Aorta (tissue), 5 donors: ENCODE measurements at places on chromosomes 11 and 22. TPM values are rescaled to one million over a fixed set of nuclear protein-coding genes. Genes with fewer than 3 reads are reported as not detected.

DNA sequence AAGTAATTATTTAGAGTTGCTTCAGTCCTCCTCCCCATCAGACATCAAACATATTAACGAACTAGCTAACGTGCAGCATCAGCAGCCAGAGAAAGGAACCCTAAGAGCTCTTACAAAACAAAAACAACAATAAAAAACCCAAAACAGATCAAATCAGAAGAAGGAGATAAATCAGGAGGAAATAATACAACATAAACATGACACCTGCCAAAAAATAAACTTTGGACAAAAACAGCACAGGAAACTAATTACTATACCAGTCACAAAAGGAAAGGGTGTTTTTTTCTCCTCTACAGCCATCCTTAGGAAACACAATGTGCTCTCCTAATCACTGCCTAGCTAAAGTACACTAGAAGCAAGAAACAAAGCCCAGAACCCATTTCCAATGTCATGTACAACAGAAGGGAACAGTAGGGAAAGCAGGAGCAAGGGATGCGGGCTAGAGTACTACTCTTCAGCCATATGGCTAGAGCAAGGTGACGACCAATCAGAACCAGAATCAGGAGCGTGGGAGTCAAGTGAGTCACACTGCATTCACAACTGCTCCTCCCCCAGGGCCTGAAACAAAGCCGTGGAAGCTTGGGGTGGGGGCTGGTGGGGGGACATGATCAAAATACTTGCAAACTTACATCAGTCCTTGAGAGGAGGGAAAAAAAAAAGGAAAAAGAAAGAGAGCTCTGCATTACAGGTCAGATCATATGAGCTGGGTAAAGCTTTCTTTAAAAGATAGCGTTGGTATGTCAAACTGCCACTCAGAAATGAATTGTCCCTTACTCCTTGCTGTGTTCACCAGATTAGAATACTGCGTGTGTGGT, 60.4 kb downstream of the LARGE2 start:
- peak; percentile 82 for DNase-seq

Gene SERGEF
- total RNA-seq = 48.3 TPM

GRCh38 chr22:44926491-44927415, 83.1 kb downstream of the PHF21B start:
- peak; percentile 59 for DNase-seq

Gene PANX3
- total RNA-seq = not detected

Gene MISFA
- total RNA-seq = 1.8 TPM

DNA sequence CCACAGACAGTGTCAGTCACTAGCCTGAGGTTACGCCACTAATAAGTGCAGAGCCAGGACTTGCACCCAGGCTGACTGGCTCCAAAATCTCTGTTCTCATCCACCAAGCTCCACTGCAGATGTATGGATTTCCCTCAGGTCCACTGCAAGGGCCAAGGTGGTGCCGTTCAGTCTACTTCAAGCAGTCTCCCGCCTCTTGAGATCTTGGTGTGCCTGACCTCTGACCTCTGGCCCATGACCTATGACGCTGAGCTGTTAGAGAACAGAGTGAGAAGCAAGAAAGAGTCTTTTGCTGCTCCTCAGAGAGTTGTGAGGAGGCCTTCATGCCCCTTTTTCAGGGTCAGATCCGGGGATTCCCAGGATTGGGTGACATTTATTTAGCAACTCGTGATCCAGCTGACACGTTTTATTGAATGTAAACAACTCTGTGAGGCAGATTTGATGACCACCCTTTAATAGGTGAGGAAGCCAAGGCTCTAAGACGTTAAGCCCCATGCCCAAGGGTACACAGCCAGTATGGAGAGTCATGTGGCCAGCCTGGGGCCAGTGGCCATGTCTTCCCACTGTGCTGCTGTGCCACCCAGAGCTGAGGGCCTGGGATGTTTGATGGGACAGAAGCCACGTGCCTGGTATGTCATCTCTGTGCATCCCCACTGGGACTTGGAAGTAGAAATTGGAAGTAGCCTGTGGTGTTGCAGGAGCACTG, 25.2 kb downstream of the DCPS start:
- DNase-seq = peak; percentile 56

DNA sequence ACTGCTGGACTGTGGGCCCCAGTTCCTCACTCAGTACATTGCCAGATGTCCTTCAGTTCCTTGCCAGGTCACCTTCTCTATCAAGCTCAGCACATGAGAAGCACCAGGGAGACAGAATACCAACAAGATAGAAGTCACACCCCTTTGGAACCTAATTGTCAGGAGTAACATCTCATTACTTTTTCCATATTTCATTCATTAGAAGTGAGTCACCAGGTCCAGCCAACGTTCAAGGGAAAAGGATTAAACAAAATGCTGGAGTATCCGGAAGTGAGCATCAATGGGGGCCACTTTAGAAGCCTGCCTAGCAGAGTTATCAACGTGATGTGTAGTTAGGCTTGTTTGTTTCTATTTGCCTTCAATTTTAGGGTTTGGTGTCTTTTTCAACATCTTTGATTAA, 569.3 kb downstream of the MIAT start:
- DNase-seq = no peak

Gene MTA2
- 87.9 TPM for total RNA-seq

GRCh38 chr11:94504689-94505293, 7.5 kb upstream of the C11orf97 start:
- DNase-seq = no peak

DNA sequence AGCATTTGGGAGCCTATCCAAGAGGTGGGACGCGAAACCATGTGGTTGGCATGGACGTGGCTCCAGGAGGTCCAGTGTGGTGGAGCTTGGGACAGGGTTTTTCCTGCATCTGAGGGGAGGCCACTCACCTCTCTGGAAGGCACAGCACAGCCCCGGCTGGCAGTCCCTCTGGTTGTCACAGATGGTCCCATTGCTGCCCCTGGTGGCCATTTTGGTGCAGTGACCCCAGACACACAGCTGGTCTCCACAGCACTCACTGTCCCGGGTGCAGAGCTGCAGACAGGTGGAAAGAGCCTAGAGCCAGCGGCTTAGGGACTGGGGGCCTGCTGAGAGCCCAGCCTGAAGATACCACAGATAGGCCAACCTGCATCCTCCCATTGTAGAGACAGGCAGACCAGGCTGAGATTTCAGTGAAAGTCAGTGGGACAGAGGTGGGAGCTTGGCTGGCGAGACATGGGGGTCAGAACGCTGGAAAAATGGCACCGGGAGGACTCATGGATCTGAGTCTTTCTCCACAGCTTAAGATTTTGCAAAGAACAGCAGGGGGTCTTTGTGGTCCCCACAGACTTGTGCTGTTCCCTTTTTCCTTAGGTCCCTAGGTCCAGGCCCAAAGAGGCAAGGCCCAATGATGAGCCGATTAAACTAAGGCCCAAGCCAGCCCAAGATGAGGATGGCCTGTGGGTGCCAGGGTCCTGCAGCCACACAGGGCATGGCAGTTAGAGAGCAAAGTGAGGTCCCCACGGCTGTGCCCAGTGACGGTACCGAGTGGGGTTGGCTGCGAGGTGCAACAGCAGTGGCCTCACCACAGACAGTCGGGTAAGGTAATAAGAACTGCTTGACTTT, 41.4 kb downstream of the DKK3 start:
- DNase-seq = peak; percentile 84

DNA sequence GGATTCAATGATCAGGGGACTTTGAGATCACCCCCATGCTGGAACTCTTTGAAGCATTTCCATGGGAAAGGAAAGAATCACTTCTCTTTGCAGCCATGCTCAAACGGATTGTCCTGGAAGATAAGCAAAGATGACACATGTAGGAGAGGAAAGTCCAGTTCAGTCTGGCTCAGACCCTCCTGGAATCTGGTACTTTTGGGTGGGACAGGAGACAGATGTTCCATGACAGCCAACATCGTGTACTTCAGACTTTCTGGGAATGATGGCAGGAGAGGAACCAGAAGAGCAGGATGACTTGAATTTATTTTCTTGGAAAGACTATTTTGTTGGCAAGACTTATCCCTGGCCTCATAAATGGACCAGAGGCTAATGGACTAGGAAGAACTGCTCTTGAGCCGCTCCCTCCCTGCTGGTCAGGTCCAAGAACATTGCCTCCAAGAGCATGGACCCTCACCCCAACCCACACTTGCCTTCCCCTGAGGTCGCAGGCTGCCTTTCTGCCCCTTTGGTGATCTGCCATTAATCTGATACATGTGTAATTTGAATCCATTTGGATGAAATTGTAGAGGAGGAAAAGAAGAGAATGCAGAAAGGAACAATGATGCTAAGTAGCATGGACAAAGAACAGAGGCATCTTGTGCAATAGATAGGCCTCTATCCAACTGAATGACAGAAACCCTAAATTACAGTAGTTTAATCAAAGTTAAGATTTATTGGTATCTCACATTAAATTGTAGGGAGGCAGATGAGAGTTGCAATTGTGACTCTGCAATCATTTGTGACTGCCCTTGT, 201.0 kb downstream of the SNX19 start:
- DNase-seq = no peak
